ENCODE measurements at places on chromosomes 1 and 21.

- DNase-seq, result no peak
Observed at GRCh38 chr1:100606438-100606837, 68.5 kb downstream of the GPR88 start.

DNA sequence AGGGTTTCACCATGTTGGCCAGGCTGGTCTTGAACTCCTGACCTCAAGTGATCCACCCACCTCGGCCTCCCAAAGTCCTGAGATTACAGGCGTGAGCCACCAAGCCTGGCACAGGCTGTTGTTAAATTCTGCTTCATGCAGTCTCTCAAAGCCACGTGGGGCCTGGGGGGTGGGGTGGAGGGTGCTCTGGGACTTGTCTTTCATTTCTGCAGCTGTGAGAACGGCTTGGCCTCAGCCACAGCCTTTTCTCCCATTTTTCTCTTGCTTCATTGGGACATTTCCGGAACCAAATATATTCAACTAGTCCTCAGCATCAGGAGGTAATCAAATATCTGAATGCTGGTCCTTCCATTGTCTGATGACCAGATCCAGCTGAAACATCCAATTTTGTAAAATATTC lies 27.6 kb upstream of the KCNE2 start:
- DNase-seq, result no peak

GRCh38 chr1:220274251-220274855 lies 2.1 kb upstream of the RAB3GAP2 start:
- no peak for DNase-seq

GRCh38 chr1:169466259-169467230 lies 19.2 kb downstream of the SLC19A2 start:
- no peak for DNase-seq

DNA sequence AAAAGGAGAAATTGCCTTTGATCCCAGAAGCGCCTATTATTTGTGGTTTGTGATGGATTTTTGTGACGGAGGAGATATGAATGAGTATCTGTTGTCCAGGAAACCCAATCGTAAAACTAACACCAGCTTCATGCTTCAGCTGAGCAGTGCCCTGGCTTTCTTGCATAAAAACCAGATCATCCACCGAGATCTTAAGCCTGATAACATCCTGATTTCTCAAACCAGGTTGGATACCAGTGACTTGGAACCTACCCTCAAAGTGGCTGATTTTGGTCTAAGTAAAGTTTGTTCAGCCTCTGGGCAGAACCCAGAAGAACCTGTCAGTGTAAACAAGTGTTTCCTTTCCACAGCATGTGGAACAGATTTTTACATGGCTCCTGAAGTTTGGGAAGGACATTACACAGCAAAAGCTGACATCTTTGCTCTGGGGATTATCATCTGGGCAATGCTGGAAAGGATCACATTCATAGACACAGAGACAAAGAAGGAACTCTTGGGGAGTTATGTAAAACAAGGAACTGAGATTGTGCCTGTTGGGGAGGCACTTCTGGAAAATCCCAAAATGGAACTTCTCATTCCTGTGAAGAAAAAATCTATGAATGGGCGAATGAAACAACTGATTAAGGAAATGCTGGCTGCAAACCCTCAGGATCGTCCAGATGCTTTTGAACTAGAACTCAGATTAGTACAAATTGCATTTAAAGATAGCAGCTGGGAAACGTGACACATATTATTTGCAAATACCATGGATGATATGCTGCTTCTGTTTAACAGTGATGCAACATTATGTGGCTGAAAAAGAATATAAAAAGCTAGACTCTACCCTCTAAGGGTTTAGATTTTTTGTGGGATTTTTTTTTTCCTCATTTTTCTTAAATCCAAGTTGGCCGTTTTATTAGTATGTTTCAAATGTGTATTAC lies 10.5 kb downstream of the PDIK1L start:
- no peak for DNase-seq

DNA sequence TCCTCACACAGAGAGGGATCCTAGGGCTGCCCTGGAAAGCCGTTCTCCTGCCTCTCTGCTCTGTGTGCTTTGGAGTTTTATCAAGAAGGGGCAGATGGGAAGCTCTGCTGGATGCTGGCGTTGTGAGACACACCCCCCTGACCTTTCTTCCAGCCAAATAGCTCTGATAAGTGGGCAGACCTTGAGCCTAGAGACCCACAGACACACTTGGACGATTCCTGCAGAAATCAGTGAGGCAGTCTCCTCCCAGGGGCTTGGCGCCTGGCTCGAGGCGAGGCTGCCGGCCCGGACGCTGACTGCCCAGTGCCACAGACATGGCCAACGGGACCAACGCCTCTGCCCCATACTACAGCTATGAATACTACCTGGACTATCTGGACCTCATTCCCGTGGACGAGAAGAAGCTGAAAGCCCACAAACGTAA lies at the start of gene MRAP:
Gene MRAP, plus strand, starts transcription at position 198 of the 424 bp plus-strand sequence. Its CDS starts 117 bp downstream, at position 315.
- no peak for DNase-seq

DNA sequence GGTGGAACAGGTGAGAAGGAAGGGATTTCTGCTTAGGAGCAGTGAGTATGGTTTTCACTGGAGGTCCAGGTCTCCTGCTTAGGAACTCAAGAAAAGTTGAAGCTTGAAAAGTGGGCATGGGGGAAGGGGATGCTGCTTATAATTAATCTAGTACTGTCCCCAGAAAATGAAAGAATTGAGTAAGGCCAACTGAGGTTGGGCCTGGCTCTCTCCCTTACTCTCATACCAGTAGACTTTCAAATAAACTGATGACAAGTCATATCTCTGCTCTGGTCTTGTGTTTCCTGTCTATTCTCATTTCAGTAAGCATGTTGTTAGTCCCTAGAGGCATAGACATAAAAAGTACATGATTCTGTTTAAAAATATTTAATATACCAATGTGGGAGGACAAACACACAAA lies 26.4 kb downstream of the CD48 start:
- no peak for DNase-seq

DNA sequence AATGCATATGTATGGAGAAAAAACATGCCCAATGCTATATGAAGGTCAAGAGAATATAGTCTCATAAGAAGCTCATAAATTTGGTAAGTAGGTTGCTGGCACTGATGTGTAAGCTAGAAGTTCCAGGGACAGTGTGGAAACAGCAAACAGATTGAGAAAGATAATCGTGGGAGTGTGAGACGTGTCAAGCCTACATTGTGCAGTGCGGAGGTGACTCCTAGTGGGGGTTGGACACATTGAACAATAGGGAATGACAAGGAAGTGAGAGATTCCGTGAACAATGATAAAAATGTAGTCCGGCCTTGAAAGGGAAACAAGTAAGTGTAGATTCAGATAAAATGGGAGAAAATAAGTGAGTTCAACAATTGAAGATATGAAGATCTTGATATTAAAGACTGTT lies 788.4 kb upstream of the PRMT6 start:
- no peak for DNase-seq

DNA sequence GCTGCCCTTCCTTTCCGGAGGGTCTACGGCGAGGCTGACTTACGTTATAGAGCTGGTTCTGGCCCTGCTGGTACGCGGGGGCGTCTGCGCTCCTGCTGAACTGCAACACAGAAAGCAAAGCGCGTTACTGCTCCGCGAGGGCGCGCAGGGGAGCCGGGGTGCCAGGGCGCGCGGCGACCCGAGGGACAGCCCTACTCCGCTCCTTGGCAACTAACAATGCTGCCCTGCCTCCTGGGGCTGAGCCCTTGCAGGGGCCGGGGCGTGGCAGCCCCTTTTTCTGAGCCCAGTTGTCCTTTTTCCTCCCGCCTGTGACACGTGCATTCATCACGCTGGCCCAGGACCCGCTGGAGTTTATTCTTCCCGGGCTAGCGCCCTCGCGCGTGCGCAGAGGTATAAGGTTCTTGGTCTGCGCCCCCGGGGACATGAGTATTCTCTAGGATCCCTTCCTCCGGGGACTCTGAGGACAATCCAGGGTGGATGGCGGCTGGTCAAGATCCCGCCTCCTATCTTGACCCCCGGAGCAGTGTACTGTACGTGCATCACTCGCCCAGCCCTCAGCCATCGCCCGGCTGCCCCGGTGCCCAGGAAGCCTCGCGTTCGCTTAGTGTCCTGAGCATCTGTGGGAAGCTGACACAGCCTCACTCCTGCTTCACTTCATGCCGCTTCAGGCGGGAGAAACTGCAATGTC lies 78.9 kb downstream of the CD247 start:
- no peak for DNase-seq

DNA sequence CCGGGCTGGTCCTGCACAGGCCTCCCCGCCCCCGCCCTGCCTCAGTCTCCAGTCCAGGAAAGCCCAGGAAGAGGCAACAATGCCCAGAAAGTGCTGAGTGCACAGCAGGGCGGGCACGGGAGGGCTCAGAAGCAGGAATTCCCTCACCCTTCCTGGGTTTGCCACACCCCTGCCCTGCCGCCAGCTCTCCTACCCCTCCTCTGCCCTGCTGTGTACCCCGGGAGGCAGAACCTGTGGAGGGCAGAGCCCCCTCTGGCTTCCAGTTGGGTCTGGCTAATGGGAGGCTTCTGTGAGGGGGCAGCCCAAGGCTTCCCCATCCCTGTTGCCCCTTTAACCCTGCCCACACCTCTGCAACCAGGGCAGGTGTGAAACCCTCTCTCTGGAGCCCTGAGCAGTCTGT lies 47.5 kb upstream of the CSF3R start:
- no peak for DNase-seq

GRCh38 chr1:31648641-31649357 lies 4.1 kb upstream of the PEF1 start:
- DNase-seq, result no peak

GRCh38 chr1:232204269-232204668 lies 425.7 kb downstream of the SIPA1L2 start:
- no peak for DNase-seq

- no peak for DNase-seq
Observed at GRCh38 chr1:240152611-240153297, 61.1 kb downstream of the FMN2 start.

DNA sequence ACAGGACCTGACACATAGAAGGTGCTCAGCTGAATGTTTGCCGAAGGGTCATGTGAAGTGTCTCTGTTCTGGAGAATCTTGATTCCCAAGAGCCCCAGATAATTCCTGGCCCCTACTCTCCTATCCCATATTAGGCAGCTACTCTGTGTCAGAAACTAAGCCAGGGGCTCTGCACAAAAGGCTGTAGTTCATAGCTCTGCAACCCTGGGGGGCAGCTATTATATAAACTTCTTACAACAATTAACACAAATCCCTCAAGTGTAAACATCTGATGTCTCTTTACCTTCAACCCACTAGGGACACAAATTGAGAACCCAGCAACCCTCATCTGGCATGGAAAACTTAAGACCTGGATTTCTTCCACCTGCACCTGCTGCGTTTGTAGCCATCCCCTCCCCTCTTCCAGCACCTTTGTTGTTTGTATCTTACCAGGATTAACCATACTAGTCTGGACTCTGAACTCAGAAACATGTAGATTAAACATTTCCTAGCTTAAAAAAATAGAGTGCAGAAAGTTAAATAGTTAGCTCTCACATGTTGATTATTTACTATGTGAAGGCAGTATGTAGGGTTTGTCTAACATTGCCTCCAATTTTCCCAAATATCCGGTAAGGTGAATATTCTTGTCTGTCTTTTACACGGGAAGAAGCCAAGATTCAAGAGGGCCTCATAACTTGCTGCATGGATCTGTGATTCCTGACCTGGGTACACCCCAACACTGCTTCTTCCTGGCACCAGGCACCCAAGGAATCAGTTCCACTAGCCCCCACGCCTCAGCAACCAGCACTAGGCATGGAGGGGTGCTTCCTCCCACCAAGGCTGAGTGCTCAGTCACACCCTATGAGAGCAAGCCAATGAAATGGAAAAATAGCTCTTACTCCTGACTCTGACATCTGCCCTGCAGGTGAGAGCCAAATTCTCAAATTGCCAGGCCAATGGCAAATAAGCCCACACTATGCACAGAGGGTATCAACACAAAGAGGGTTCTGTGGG lies 220.7 kb upstream of the HOOK1 start:
- DNase-seq, result no peak

GRCh38 chr1:58899587-58900271 lies 115.9 kb upstream of the JUN start:
- no peak for DNase-seq

GRCh38 chr1:177080564-177080963 lies 83.9 kb downstream of the ASTN1 start:
- DNase-seq, result no peak

- DNase-seq, result no peak
Observed at GRCh38 chr1:70504176-70504820, 93.2 kb downstream of the CTH start.

GRCh38 chr1:29251164-29252124 lies 15.1 kb downstream of the PTPRU start:
- no peak for DNase-seq

DNA sequence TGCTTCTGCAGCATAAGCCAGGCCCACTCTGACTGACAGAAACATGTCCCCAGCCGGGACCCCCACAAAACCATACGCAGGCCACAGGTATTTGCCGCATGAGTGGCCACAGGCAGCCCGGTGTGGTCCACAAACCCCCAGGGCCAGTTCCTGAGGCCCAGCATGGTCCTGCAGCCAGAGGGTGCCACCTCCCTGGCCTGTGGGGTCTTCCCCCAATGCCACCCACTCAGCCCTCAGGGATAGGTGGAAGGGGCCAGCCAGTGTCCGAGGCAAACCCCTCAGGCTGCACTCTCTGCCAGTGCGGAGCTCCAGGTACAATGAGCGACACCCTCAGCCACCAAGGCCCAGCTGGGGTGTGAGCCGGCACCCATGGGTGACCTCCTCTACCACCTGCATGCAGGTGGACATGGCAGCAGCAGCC lies 43.5 kb downstream of the UBE2G2 start:
- no peak for DNase-seq

DNA sequence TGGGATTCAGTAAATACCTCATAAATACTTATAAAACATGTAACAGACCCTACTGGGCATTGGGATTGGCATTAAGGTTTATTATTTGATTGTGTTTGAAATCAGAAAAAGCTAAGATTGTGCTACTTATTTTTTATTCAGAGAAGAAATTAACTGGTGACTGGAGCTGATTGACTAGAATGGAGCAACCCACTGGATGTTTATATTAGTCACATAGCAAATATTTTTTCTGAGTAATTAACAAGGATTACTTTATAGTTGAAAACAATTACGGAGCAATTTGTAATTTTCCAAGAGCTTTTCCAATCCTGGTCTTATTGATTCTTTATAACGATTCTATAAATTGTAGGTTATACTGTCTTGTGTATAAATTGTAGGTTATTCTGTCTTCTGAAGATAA lies 208.7 kb downstream of the HLX start:
- no peak for DNase-seq

GRCh38 chr1:233448109-233448689 lies 120.7 kb downstream of the MAP3K21 start:
- no peak for DNase-seq

GRCh38 chr1:246651012-246651695 lies 73.1 kb upstream of the SCCPDH start:
- DNase-seq, result no peak

DNA sequence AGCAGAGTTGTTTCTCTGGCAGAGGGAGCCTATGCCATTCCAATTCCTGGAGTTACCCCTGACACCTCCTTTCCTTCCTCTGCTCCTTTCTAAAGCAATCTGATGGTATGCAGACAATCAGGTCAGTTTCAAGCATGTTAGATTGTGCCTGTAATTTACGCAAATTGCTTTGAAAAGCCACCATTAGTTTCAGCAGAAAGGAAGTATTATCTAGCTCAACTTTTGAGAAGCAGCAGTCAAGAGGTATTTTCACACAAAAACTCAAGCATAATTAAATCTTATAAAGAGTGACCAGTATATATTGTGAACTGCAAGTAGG lies 2.2 kb downstream of the ERRFI1 start:
- DNase-seq, result no peak

Measured in stimulated activated CD8-positive, alpha-beta memory T cell treated with anti-CD3 and anti-CD28 coated beads, Interleukin-7, amount 100 ng/mL, for 4 hours (primary cell).